Activated CD4-positive, alpha-beta T cell treated with anti-CD3 and anti-CD28 coated beads for 4 hours (primary cell): ENCODE measurements at places on chromosomes 1 and 21.

DNA sequence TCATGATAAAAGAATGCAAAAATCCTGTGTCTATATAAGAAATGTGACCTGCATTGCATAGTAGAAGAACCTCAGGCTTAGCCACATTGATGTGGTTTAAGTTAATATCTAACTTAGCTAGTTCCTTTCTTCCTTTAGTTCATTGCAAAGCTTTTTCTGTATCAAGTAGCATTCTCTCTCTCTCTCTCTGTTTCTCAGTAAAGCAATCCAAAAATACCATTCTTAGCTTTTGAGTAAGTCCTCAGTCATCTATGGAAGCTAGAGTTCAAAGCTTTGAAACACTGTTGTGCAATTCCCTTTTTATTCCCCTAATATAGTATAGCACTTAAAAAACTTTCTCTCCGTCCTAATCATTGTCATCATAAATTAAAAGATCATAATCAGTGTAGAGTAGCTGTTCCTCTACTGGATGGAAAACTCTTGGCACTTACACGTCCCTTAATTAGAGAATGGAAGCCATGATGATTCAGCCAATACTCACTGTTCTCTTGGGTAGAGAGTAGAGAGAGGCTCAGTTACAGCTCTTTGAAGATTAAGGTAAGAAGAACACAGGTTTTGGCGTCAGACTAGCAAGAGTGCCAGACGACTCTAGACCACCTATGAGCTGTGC lies 350.3 kb upstream of the LYPLAL1 start:
- no peak for DNase-seq

DNA sequence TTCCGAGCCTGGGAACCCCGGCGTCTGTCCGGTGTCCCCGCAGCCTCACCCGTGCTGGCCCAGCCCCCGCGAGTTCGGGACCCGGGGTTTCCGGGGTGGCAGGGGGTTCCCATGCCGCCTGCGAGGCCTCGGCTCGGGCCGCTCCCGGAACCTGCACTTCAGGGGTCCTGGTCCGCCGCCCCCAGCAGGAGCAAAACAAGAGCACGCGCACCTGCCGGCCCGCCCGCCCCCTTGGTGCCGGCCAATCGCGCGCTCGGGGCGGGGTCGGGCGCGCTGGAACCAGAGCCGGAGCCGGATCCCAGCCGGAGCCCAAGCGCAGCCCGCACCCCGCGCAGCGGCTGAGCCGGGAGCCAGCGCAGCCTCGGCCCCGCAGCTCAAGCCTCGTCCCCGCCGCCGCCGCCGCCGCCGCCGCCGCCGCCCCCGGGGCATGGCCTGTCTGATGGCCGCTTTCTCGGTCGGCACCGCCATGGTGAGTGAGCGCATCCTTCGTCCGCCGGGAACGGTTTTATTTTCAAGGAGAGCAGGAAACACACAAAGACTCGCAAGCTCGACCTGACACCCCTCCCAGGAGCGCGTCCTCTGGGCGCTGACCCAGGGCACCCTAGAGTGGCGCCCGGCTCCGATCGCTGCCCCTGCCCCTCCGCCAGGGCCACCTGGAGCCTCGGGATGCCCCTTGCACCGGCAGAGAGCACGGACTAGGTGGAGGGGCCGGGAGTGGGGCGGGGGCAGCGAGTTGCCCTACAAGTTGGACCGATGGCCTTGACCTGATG lies at the start of gene ABCG1:
Gene ABCG1 (plus strand): TSS at position 305 of the 770 bp plus-strand sequence. CDS start 123 bp downstream, at position 428.
- DNase-seq, result peak; percentile 44

- DNase-seq, result no peak
Observed at GRCh38 chr21:15558884-15559283, 170.9 kb upstream of the USP25 start.

DNA sequence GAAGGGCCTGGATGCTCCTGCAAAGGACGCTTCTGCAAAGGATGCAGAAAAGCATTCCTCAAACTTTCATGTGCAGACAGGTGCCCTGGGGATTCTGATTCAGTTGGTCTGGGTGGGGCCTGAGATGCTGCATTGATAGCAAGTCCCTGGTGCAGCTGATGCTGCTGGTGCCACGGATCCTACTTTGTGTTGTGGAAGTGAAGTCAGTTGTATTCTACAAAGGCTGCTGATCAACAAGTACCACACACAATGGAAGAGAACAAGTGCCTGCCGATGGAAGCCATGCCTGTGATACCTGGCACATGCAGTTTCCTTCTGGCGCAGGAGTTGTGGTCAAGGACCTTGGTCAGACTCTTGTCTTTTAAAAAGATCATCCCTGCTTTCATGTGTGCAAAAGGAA lies 478.8 kb downstream of the CAMTA1 start:
- no peak for DNase-seq

DNA sequence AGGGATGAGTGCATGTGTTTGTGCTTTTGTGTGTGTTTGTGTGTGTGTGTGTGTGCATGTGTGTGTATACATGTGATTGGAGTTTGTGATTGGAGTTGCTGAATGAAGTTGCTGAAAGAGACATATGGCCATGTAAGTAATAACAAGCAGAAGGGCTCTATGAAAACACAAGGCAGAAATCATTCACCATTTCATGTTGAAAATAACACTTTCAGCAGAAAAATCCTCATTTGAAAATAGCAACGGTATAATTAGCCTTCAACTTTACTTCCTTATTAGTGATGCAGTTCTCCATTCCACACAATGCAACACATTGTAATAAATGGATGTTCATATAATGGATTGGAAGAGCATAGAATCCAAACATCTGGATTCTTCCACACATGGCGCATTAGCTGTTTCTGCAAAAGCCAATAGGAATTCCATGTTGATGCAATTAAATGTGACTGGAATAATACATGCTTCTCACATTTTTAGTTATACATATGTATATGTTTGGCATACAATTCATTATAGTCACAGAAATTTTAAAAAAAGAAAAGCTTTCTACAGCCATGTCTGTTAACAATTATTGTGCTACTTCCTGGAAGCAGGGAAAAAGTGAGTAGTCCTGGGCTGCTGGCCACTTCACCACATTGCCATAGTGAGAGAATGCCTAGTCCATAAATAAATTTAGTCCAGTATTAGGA lies 538.0 kb downstream of the LTN1 start:
- DNase-seq, result no peak
